Stimulated activated CD4-positive, alpha-beta T cell treated with anti-CD3 and anti-CD28 coated beads, Interleukin-2, amount 100 ng/mL, for 48 hours (primary cell): ENCODE measurements at places on chromosomes 7 and 10.

- no peak for DNase-seq
These were observed 4.7 kb upstream of the ZNF775 start for GRCh38 chr7:150374472-150374871.

GRCh38 chr7:16791071-16791470, 13.7 kb downstream of the AGR2 start:
- no peak for DNase-seq

- DNase-seq: no peak
These were observed 143.8 kb downstream of the TES start for GRCh38 chr7:116354171-116354545.

GRCh38 chr7:747186-747585, 20.1 kb upstream of the PRKAR1B start:
- DNase-seq: no peak

DNA sequence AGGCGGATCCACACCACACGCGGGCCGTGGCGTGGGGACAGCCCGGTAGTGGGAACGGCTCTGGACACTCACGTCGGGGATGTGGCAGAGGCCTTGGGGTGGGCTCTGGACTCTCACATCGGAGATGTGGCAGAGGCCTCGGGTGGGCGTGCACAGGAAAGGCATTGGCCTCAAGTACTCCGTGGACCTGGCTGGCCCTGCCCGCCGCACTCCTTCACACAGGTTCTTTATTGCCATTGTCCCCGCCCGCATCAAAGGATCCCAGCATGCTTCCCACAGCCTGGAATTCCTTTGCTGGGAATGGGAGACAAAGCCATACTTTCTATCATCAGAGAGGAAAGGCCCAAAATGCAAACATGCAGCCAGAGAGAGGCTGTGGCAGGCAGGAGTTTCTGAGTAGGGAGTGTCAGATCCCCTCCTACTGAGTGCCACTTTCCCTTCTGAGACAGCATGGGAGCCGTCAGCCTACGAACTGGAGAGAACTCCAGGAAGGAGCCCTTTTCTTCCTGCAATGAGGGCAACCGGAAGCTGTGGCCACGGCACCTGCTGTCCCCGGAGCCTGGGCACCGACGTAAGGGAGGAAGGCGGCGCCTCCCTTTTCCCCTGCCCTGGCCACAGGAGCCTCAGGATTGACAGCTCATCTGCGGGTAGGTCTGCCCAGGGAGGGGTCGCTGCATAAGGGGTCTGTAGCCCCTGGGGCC, 51.5 kb downstream of the RBM17 start:
- no peak for DNase-seq

DNA sequence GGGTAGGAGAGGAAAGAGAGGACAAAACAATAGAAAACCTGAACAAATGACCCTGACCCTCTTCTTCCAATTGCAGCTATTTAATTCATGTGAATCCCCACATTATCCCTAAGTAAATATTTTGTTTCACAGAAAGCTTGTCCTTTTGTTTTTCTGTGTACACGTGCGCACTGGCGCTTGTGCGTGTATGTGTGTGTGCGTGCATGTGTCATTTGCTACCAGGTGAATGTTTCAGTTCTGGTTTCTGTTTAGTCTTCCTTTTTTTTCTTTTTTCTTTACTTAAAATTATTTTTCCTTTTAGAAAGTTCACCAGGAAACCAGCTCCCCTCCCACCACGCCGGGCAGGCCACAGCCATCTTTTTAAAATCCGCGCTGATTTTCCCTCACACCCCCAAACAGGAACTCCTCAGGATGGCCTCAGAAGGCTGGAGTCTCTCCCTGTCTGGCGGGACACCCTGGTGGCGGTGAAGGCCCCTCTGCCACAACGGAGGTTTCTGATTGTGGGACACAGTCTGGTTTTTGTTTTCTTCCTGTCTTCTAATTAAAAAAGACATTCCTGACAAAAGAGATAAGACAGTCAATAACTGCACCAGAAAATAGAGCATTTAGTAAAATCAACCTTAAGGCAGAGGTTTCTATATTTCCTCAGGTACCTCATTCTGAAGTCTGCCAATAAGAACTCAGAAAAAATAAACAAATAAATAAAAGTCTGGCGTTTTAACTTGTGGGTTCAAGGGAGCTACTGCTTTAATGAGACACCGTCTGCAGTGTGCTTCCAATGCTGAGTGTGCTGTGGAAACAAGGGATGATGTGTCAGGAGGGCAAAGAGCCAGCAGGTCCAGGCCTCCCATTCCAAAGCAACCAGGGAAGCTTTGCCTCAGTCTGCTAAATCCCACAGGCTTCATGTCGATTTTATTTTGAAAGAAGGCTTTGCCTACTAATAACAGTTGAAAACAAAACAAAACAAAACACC, 17.4 kb downstream of the IRF5 start:
- no peak for DNase-seq

GRCh38 chr10:114021717-114022680, 21.7 kb upstream of the ADRB1 start:
- DNase-seq: no peak

DNA sequence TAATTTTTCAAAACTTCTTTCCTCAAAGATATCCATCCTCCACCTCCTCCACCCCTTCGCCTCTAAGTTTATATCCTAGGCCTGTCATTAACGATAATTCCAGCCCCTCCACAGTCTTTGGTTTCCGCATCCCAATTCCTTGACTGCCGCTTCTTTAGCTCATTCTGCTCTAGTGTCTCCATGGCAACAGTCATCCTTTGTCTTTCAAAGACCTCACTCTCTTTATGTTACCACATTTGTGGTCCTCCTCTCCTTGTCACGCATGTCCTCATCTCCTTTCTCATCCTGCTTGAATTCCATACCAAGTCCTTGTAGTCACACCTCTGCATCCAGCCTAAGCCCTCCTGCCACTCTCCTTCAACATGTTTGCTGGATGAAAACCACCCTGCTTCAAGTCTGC, 511.2 kb upstream of the KLF6 start:
- no peak for DNase-seq

DNA sequence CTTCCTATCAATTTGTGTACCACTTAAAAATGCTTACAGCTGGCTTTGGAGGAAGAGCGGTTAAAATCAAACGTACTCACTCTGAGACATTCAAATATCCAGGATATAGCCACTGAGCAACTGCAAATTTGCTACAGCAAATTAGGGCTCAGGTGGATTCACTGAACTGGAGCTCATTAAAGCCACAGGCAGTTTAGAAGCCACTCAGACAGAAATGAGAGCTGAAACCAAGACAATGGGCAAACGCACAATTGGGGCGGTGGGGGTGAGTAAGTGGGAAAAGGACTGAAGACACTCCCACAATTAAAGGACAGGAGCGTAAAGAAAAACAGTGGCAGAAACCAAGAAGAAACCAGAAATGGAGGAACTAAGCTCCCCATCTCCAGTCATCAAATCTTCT, 20.5 kb downstream of the MPP7 start:
- no peak for DNase-seq

GRCh38 chr10:80900661-80901060, 363.0 kb downstream of the SH2D4B start:
- no peak for DNase-seq

DNA sequence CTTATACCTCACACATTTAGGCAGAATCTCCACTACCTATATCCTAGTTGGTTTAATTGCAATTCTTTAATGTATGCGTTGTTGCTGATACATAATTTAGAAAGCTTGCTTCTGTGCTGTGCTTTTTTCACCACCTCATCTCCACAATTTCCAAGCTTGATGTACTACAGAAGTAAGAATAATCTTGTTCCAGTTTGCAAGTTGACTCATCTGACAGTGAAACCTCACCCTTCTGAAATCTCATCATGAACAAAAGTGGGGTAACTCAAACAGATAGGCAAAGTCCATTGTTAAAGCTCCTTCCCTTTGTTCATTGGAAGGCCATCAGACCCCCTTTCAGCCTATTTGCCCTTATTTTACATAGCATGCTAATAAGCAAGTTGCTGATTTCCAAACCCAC, 13.6 kb downstream of the EIF4EBP2 start:
- no peak for DNase-seq

GRCh38 chr10:11454958-11455566, 156.4 kb downstream of the USP6NL start:
- DNase-seq: no peak

DNA sequence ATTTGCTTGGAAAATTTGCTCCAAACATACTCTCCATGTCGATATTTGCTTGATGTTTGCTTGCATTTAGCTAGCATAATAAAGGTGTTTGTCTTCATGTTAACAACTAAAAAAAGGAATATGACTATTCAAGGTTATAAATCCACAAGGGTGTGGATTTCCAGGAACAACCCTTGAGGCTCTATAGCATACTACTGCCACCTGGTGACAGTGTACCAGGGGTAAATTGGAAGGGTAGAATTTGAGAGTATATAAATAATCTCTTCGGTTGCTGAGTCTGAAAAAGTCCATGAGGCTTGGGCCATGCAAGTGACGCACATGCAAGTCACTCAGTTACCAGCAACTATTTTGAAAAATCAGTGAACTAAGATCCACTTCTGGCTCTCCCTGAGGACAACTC, 68.4 kb downstream of the SLIT1 start:
- no peak for DNase-seq

GRCh38 chr7:131769241-131769640, 212.8 kb upstream of the PODXL start:
- DNase-seq: no peak

- no peak for DNase-seq
These were observed 108.5 kb downstream of the FAM107B start for GRCh38 chr10:14665865-14666857.

- DNase-seq: no peak
These were observed 92.7 kb upstream of the GDF10 start for GRCh38 chr10:47207281-47207615.

- no peak for DNase-seq
These were observed 26.5 kb upstream of the C10orf71 start for GRCh38 chr10:49272251-49273081.

DNA sequence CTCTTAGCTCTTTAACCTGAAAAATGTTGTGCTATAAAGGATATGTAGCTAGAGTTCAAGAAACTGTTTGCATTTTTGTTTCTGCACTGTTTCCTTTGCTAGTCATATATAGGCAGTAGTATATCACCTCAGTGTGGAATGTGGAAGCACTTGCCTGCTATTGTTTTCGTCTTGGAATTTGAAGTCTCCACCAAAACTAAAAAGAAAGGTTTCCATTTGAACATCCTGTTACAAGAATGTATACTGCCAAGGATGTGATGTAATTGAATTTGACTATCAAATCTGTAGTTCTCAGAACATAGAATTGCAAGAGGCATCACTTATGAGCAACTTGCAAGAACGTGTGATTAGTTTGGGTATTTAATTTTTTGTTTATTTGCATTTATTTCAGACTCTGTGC, 51.1 kb upstream of the MEOX2 start:
- no peak for DNase-seq

GRCh38 chr7:72037516-72037915, 374.6 kb downstream of the CALN1 start:
- no peak for DNase-seq

DNA sequence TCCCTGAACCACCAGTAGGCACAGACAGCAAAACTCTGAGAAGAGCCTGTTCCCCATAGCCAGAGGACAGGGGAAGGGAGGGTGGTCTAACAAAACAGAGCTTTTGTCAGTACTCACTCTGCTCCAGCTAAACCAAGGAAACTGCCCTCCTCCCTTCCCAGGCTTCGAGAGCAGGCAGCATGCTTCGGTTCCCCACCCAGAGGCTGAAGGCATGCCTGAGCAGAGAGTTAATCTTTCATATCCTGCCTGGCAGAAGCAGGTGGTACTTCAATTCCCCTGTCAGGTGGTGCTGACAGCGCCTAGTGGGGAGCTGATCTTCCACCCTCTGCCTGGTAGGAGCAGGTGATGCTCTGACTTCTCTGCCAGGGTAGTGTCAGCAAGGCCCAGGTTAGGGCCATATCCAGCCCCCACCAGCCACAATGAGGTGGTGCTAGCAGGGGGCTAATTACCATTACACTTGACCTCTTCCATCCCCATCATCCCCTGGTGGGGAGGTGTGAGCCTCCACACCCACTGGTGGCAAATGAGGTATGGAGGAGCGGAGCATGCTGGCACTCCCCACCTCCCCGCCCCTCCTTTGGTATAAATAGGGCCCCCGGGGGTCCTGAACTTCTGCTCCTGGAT, 35.1 kb downstream of the SDK1 start:
- DNase-seq: no peak

DNA sequence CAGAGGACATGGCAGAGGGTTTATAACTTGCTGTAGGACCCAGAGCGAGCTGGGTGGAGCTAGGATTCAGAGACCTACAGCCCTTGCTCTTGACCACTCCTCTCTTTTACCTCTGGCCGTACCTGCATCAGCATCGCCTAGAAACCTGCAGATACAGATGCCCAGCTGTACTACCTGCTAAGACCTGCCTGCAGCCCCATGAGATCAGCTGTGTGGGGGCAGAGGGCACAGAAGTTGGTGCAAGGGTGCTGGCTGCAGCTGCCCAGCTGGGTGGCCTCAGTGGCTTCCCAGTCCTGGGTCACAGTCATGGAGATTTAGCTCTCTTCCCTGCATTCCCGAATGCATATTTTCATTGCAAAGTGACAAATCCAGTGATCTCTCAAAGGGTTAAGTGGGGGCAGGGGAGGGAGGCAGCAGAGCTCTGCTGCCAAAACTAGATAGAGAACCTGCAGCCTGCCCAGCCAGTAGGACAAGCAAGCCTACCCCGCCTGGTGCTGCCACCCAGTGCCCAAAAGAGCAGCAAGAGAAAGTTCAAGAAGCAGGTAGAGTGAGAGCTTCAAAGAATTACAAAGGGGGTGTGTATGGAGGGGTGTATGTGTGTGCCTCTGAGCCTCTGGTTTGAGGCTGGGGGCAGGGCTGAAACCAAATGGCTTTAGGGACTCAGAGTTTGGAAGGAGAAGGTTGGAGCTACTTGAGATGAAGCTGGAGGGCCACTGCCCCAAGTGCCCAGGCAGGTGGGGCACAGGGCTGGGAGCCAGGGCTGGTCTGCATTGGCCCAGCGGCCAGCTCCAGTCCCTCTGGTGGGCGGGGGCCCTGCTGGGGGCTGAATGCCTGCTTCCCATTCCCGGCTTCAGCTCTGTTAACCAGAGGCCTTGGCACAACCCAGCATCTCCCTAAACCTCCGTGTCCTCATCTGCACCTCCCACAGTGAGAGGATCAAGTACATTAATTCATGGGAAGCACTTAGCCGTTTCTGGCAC, 6.9 kb downstream of the FAM241B start:
- DNase-seq: no peak

DNA sequence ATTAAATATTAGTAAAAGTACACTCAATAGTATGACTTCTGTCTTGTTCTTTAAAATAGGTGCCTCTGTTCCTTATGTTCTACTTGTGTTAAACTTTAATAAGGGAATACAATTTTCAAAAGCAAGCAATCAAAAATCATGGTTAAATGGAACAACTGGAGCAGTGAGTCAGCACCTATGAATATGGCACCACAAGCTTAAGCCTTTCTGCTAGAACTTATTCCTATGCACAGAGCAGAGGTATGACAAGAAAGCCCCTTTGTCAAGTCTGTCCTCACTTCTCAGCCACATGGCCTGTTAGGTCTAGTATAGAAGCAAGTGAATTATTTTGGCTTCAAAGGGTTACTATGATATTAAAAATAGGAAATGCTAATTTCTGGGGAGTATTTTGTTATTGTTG, 29.8 kb downstream of the FAM13C start:
- DNase-seq: no peak
